Mesothelial cell of epicardium (in vitro differentiated cells): ENCODE measurements at places on chromosomes 6 and 20.
A peak's percentile ranks its signal among the peaks of the same experiment; 100 is the strongest.

GRCh38 chr6:144742779-144743178, 457.6 kb downstream of the UTRN start:
- no peaks in the 10 kb centered on the region for H3K27me3 ChIP-seq
- no peaks in the 10 kb centered on the region for H3K36me3 ChIP-seq
- no peak overlapping the region for H3K4me3 ChIP-seq
- DNase-seq, result no peak

- H3K4me3 ChIP-seq, result no peak overlapping the region
- no peak for DNase-seq
- peaks cover 96% of the 10 kb centered on the region for H3K27me3 ChIP-seq
- peaks cover 14% of the 10 kb centered on the region for H3K4me1 ChIP-seq
These were observed 1.9 kb upstream of the IRF4 start for GRCh38 chr6:389622-390021.

- H3K4me3 ChIP-seq, result peak overlapping the region; percentile 90
- H3K4me1 ChIP-seq, result peaks cover 38% of the 10 kb centered on the region
- no peaks in the 10 kb centered on the region for H3K36me3 ChIP-seq
- no peaks in the 10 kb centered on the region for H3K27me3 ChIP-seq
These were observed 1.4 kb upstream of the FOXO3 start for GRCh38 chr6:108559097-108559883.

DNA sequence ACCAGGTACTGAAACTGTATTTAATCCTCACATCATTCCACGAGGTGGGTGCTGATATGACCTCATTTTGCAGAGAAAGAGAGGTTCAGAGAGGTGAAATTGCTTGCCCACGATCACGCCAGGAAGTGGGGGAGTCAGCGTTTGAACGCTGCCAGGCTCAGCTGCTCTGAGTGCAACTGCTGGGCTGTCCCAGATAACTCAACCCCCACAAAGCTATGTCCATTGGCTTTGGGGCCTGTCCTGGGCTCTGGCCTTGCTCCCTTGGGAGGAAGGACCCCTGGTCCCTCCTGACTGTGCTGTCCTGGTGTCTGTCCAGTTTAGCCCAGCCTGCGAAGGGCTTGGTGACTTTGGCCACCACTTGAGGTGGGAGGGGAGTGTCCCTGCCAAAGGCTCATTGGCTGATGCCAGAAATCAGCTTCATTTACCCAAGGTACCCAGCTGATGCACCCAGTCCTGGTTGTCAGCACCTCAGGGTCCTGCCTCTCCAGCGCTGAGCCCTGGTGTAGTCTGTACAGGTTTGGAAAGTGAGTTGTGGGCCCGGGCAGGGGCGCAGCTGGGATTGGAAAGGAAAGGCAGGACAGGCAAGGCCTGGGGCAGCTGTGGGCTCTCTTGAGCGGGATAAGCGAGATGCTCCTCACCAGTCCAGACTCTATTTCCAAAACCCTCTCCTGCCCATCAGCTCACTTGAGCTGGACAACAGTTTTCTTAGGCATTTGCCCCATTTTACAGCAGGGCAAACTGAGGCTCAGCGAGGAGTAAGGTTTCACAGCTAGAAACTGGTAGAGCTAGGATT, 38.5 kb downstream of the SUN5 start:
- H3K27ac ChIP-seq, result no peak overlapping the region
- no peaks in the 10 kb centered on the region for H3K36me3 ChIP-seq
- H3K4me3 ChIP-seq, result no peak overlapping the region
- peaks cover 3% of the 10 kb centered on the region for H3K27me3 ChIP-seq
- peaks cover 3% of the 10 kb centered on the region for H3K4me1 ChIP-seq

GRCh38 chr6:43221046-43221972, 8.0 kb downstream of the DNPH1 start:
- H3K27ac ChIP-seq, result no peak overlapping the region
- H3K36me3 ChIP-seq, result peaks cover 25% of the 10 kb centered on the region
- H3K27me3 ChIP-seq, result no peaks in the 10 kb centered on the region
- no peaks in the 10 kb centered on the region for H3K4me1 ChIP-seq

- no peaks in the 10 kb centered on the region for H3K27me3 ChIP-seq
- no peak overlapping the region for H3K4me3 ChIP-seq
- no peak overlapping the region for H3K27ac ChIP-seq
- H3K36me3 ChIP-seq, result peaks cover 27% of the 10 kb centered on the region
- no peak for DNase-seq
These were observed 23.1 kb upstream of the FBXO9 start for GRCh38 chr6:53042112-53042511.

DNA sequence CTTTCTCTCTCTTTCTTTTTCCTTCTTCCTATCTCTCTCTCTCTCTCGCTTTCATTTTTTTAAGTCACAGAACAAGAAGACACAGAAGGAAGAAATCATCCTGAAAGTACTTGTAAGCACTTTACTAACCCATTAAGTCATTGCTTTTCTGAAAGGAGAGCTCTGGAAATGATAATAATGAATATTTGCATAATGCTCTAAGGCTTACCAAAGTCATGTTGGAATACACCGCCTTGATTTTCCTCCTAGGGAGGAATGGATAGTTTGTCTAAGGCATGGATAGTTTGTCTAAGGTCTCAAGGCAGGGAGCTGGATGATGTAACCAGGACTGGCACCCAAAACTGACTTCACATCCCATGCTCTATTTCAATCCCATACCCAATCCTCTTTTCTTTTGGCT, 12.9 kb upstream of the CTCFL start:
- H3K4me3 ChIP-seq, result no peak overlapping the region
- peaks cover 18% of the 10 kb centered on the region for H3K4me1 ChIP-seq
- H3K36me3 ChIP-seq, result peaks cover 6% of the 10 kb centered on the region
- H3K27me3 ChIP-seq, result peaks cover 85% of the 10 kb centered on the region

- H3K4me1 ChIP-seq, result no peaks in the 10 kb centered on the region
- H3K27ac ChIP-seq, result no peak overlapping the region
- no peak for DNase-seq
- no peak overlapping the region for H3K4me3 ChIP-seq
- no peaks in the 10 kb centered on the region for H3K27me3 ChIP-seq
- H3K36me3 ChIP-seq, result no peaks in the 10 kb centered on the region
These were observed 53.7 kb downstream of the UST start for GRCh38 chr6:148800536-148800935.

GRCh38 chr6:169398342-169399105, 144.9 kb upstream of the THBS2 start:
- DNase-seq, result no peak
- H3K4me1 ChIP-seq, result no peaks in the 10 kb centered on the region
- no peak overlapping the region for H3K27ac ChIP-seq
- no peaks in the 10 kb centered on the region for H3K36me3 ChIP-seq

DNA sequence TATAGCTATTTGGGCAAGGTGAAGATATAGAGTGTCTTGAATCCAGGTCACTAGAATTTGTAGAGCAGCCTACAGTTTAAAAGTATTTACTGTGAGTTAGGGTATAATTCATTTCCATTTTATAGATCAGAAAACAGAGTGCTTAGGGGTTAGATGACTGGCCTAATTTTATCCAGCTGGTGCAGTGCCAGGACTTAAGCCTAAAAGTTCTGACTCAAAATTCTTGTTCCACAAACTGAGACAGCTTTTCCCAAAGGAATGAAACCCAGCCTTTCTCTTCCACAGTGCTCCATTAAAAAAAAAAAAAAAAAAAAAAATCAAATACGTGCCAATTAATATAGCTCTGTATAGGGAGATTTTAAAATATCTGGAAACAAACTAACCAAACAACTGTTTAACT, 441.0 kb upstream of the MARCKS start:
- H3K4me3 ChIP-seq, result no peak overlapping the region
- peaks cover 9% of the 10 kb centered on the region for H3K4me1 ChIP-seq
- no peaks in the 10 kb centered on the region for H3K27me3 ChIP-seq
- H3K36me3 ChIP-seq, result no peaks in the 10 kb centered on the region

DNA sequence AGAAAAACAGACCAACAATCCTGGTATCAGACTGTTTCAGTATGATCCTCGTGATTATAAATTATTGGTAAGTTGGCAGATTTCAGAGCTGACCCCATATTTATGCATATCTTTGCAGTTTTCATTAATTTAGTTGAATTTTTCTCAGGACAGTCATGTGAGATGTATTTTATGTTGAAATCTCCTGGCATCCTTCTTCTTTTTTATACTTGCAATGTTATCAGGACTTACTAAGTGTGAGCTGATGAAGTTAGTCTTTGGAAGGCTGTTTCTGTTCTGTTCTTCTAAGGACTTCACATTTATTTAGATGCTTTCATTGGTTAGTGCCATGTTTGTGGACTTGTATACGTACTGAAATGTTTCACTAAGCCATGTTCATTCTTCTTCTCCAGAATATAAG, 17.2 kb downstream of the SMPDL3A start:
- DNase-seq, result no peak
- H3K36me3 ChIP-seq, result peaks cover 39% of the 10 kb centered on the region
- H3K4me3 ChIP-seq, result no peak overlapping the region
- peaks cover 36% of the 10 kb centered on the region for H3K4me1 ChIP-seq
- H3K27me3 ChIP-seq, result no peaks in the 10 kb centered on the region
- peak overlapping the region; percentile 32 for H3K27ac ChIP-seq

DNA sequence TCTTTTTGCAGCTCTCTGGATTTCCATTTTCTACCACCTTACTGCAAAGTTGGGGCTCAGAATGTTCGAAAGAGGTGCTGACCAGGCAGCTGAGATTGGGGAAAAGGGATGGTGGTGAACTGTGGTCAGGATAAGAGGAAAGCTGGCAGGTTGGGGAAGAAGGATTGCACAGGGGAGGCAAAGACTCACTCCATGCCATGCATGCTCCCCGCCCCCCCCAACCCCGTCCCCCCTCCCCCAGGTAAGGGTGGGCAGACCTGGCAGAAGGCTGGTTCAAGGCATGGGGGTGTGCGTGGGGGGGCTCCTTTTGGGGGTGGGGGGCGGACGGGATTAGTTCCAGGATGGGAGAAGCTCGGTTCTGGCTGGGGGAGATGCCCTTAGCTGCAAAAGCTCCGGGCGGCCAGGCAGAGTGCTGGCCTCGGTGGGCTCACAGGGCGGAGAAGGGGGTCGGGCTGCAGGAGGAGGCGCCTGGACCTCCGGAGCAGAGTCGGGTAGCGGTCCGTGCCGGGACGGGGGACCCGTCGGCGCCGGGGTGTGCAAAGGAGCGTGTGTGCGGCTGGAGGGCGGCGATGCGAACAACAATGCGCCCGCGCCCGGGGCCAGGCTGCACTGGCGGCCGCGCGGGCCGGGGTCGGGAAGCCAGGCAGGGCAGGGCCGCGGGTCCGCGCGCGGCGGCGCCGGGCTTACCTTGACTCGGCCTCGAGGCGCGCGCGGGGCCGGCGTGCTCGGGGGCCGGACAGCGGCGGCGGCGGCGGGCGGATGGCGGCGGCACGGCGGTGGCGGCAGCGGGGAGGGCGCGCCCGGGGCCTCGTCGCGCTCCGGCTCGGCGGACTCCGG, 880 bp downstream of the ADNP start:
- peaks cover 49% of the 10 kb centered on the region for H3K4me1 ChIP-seq
- H3K4me3 ChIP-seq, result peak overlapping the region; percentile 89
- peak overlapping the region; percentile 94 for H3K27ac ChIP-seq
- peak; percentile 51 for DNase-seq
- H3K27me3 ChIP-seq, result no peaks in the 10 kb centered on the region

- no peak overlapping the region for H3K4me3 ChIP-seq
- no peak for DNase-seq
- peaks cover 2% of the 10 kb centered on the region for H3K4me1 ChIP-seq
- peaks cover 4% of the 10 kb centered on the region for H3K27me3 ChIP-seq
- H3K36me3 ChIP-seq, result no peaks in the 10 kb centered on the region
- H3K27ac ChIP-seq, result no peak overlapping the region
These were observed 1.4 kb upstream of the DDX43 start for GRCh38 chr6:73393278-73393677.

- DNase-seq, result no peak
- H3K4me3 ChIP-seq, result no peak overlapping the region
- H3K36me3 ChIP-seq, result no peaks in the 10 kb centered on the region
- peaks cover 17% of the 10 kb centered on the region for H3K4me1 ChIP-seq
- no peak overlapping the region for H3K27ac ChIP-seq
These were observed 8.4 kb downstream of the CYP21A2 start for GRCh38 chr6:32046450-32047083.

DNA sequence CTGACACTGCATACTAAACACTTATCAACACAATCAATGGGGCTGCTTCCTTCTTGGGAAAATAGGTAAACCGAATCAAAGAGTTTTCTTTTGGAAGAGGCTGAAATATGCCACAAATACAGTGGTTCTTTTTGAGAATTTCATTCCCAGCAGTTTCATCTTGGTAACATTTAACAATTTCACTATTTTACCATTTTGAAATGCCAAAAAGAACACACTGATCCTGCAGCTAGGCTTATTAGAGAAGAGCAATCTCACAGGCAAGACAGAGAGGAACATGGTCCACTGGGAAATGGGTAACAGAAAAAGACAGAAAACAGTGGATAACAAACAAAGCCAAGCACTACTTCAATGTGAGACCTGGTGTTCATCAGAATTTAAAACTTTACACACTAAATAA, 2.5 kb downstream of the CNR1 start:
- no peak for DNase-seq
- no peak overlapping the region for H3K27ac ChIP-seq
- no peaks in the 10 kb centered on the region for H3K36me3 ChIP-seq
- peaks cover 32% of the 10 kb centered on the region for H3K27me3 ChIP-seq

DNA sequence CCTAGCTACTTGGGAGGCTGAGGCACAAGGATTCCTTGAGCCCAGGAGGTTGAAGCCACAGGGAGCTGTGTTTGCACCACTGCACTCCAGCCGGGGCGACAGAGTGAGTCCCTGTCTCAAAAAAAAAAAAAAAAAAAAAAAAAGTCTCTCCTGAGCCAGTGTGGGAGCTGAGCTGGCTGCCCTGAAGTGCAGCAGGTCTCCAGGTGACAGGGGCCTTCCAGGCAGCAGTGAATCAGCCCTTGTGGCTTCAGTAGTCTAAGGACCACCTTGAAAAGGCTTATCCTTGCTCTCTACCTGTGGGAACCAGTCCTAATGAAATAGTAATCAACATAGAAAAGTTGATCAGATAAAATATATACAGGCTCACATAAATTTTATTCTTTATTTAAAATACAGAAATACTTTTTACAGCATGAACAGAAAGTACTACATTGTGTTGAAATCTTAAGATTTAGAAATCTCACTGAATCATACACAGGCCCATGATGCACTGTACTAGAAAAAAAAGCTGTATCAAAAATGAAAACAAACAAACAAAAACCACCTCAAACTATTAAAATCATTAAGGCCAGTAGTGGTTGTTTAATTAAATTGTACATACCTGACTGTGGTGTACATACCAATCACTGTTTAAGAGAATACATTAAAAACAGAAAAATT, 128.9 kb downstream of the SCML4 start:
- no peaks in the 10 kb centered on the region for H3K36me3 ChIP-seq
- peaks cover 11% of the 10 kb centered on the region for H3K4me1 ChIP-seq
- no peaks in the 10 kb centered on the region for H3K27me3 ChIP-seq
- no peak overlapping the region for H3K27ac ChIP-seq

DNA sequence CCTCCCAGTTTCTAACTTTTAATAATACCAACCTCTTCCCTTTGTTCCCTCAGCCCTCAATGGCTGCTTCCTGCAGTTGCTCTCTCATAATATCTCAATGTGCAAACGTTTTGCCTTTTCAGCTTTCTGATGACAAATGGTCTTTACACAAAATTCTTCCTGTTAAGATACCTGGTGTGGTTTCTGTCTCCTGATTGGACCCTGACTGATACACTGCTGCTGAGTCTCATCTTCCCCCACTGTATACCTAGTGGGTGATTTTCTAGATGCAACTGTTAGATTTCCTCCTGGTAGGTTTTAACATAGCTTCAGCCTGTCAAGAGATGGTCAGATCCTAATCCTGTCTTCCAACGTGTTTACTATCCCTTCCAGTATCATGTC, 147.9 kb upstream of the TOP1 start:
- H3K27me3 ChIP-seq, result peaks cover 12% of the 10 kb centered on the region
- no peak overlapping the region for H3K27ac ChIP-seq
- H3K4me1 ChIP-seq, result peaks cover 4% of the 10 kb centered on the region
- H3K36me3 ChIP-seq, result peaks cover 3% of the 10 kb centered on the region
- H3K4me3 ChIP-seq, result no peak overlapping the region
- DNase-seq, result no peak

- H3K4me1 ChIP-seq, result peaks cover 3% of the 10 kb centered on the region
- no peak overlapping the region for H3K4me3 ChIP-seq
- no peak for DNase-seq
- H3K27ac ChIP-seq, result no peak overlapping the region
- H3K27me3 ChIP-seq, result peaks cover 95% of the 10 kb centered on the region
These were observed 160.4 kb downstream of the NRN1 start for GRCh38 chr6:5846335-5846734.
